ENCODE measurements at places on chromosomes 1 and 21.

- DNase-seq: peak; percentile 84
Observed at GRCh38 chr1:157968508-157968907, 24.9 kb upstream of the KIRREL1 start.

DNA sequence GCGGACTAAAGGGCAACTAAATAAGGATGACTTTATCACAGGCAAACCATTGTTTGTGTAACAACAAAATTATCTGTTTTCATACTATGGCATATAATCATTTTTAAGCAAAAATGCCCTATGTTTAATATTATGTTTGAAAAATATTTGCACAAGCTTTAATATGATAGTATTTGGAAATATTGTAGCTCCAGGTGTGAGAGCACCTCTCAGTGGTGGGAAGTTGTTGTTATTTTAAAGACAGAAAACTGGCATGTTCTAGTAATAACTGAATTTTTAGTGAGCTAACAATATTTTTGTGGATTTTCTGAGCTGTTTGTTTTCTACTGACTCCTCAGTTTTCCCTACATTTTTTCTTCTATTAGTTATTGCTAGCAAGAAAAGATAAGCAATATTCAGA, 578.8 kb downstream of the KCNT2 start:
- DNase-seq: no peak

GRCh38 chr1:58434607-58435006, 111.9 kb downstream of the OMA1 start:
- peak; percentile 59 for DNase-seq

GRCh38 chr1:168285971-168286927, 5.6 kb downstream of the TBX19 start:
- DNase-seq: no peak

DNA sequence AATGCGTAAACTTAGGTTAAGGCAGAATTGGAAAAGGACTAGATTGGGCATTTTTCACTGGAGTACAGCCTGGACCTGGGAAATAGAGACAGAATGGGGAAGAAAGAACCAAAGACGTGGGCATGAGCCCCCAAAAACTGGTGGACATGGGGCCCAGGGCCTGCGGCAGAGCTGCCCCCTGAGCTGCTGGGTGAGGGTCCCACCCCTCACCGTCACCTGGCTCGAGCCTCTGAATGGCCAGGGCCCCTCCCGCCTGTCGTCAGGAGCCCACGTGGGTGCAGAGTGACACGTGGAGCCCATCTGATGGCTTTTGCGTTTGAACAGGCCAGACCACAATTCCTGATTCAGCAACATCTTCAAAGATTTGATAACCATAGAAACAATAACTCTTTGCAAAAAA, 360.9 kb upstream of the VAMP3 start:
- DNase-seq: no peak

DNA sequence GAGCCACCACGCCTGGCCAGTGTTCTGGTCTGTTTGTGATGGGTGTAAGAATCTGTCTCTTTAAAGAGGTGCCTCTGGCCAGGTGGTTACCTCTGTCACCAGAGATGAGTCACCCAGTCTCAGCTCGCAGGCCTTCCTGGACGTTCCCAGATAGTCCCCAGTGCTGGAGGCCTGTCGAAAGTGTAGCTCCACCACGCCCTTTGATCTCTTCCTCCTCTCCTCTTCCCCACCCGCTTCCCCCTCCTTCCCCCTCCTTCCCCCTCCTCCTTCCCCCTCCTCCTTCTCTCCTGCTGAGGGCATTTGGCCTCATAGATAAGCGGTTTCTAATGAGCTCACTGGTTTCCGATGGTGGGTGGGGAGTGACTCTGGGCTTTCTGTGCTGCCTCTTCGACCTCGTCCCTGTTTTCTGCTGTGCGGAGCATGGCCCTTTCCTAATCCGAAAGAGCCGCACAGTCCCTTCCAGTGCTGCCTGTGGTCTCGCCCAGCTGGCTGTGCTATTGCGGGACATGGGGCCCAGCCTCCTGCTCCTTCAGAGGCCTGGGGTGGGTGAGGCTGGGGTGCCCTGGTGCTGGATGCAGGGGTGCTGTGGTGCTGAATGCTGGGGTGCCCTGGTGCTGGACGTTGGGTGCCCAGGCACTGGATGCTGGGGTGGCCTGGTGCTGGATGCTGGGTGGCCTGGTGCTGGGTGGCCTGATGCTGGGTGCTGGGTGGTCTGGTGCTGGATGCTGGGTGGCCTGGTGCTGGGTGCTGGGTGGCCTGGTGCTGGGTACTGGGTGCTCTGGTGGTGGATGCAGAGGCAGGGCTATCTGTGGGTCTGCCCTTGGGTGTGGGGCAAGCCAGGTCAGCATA, 19.2 kb downstream of the AGPAT3 start:
- DNase-seq: no peak

GRCh38 chr1:219312967-219313366, 139.3 kb downstream of the LYPLAL1 start:
- peak; percentile 91 for DNase-seq

GRCh38 chr1:61851849-61852669, 109.8 kb downstream of the PATJ start:
- DNase-seq: peak; percentile 77

DNA sequence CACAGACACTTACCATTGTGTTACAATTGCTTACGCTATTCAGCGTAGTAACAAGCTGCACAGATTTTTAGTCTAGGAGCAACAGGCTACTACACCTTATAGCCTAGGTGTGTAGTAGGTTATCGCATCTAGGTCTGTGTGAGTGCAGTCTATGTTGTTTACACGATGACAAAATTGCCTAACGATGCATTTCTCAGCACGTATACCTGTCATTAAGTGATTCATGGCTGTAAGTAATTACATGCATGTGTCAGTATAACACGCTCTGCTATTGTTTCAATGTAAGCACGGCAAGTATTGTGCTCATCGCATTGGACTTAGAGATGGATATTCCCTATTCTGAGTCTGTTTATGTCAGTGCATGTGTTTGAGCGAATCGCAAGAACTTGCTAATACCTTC, 15.7 kb upstream of the ZBTB18 start:
- no peak for DNase-seq

DNA sequence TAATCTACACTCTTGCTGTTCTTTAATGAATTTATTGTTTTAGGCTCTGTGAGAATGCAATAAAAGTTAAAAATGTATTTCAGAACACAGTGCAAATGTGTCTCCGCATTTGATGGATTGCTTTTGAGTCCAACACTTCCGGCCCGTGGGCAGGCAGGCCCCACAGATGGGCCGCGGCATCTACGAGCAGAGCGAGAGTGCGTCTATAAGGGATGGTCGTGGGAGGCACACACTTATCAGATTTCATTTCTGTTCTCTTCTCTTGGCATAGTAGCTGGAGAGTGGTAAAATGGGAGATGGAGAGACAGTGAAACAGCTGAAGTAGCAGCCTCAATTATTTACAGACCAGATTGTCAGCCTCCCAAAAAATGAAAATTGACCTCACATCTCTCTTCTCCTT, 134.2 kb downstream of the NAV1 start:
- DNase-seq: no peak

DNA sequence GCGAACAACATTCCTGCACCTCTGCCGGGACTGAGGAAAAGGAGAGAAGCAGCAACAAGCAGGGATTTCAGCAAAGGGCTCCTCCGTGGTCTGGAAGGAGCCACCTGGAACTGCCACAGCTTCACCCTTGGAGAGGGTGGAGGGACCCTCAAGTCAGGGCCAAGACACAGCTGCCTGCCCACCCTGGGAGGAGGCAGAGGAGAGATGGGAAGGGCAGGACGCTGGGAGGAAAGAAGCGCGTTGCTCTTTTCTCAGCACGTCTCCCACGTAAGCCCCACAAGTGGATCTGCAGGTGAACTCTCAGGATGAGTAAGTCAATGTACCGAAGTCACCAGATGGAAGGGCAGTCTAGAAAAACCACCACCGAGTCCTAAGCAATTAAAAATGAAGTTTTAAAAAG, 39.6 kb downstream of the SLC19A1 start:
- DNase-seq: no peak

DNA sequence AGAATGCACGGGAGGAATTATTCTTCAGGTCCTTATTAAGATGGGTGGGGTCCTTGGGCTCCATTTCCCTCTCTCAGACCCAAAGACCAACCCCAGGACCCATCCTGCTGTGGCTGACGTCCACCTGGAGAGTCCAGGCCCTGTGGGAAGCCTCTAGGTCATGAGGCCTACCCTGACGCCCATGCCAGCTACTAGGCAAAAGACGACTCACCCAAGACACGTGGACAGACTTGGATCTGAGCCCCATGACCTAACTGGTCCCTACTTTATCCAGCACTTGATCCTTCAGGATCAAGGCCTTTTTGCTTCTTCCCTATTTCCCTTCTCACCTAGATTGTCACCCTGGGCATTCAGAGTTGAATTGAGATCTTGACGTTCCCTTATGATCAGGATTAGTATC, 56.0 kb upstream of the CASZ1 start:
- DNase-seq: no peak

- DNase-seq: no peak
Observed at GRCh38 chr1:206004826-206005225, 1.6 kb upstream of the RAB7B start.

GRCh38 chr21:15183813-15184257, 119.0 kb upstream of the NRIP1 start:
- no peak for DNase-seq

- DNase-seq: no peak
Observed at GRCh38 chr1:40265919-40266318, 7.9 kb downstream of the ZMPSTE24 start.

DNA sequence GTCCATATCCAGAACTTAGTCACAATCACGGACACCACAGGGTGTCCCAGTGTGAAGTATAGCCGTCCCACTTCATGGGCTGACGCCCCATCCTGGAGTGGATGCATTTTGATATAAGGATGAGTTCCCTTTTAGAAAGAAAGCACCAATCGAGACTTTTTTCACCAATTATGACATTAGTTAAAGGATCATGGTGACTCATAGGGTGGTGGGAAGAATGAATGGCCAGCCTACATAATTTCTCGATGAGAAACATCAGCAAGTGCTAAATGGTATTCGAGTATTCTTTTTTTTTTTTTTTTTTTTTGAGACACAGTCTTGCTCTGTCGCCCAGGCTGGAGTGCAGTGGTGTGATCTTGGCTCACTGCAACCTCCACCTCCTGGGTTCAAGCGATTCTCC, 38.5 kb upstream of the USP1 start:
- peak; percentile 85 for DNase-seq

DNA sequence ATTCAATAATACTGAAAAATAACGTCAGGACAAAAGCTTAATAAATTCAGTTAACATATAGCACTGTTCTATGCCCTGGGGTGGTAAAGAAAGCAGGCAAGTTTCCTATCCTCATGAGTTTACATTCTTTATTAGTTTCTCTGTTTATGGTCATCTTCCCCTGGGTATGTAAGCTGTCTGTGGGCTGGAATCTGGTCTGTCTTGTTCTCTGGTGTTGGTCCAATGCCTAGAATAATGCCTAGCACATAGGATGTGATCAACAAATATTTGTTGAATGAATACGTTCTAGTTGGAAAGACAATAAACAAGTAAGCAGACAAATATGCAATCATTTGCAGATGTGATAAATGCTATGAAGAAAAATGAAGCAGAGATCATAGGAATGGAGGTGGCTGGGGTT, 7.2 kb upstream of the IGSF3 start:
- no peak for DNase-seq

DNA sequence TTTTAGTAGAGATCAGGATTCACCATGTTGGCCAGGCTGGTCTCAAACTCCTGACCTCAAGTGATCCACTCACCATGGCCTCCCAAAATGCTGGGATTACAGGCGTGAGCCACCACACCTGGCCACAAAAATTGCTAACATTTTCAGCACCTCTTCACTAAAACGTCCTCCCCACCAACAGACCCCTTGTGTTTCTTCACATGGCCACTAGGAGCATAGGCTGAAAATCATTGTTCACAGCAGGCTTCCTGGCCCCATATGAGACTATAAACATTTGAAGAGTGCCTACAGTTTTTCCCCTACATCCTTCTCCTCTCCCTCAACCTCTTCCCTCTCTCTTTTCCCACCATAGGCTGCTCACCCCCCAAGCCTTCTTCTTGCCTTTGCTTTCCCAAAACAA, 28.0 kb upstream of the SFPQ start:
- DNase-seq: peak; percentile 12

DNA sequence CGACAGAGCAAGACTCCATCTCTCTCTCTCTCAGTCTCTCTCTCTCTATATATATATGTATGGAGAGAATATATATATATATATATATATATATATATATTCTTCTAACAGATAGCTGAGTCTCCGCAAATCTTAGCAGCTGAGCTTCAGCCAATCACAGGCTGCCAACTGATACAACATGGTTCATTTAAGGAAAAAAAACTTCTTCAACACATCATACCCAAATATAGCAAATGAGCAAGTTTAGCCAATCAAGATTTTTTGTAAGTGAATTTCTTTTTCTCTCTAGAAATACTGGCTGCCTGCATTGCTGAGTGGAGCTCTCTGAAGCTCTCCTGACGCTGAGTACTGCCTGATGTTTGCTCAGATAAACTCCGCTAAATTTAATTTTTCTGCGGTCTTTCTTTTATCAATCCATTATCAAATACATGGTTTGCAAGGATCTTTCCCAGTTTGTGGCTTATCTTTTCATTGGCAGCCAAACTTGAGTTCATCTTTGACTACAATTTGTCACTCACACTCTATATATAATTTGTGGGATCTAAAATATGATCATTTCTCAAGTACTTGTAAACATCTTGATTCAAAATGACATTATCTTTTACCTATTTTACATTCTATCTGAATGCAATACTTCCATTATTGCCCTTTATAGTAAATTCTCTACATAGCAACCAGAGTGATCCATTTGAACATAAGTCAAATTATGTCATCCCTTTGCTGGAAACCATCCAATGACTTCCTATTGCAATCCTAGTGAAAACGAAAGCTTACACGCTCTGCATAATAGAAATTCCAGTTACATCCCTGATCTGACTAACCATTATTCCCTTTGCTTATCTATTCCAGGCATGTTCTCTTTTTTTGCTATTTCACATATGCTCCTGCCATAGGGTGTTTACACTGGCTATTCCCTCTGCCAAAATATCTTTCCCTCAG, 2131.7 kb downstream of the MRPL39 start:
- no peak for DNase-seq

- peak; percentile 6 for DNase-seq
Observed at GRCh38 chr1:89089962-89090361, 25.0 kb upstream of the GBP1 start.

DNA sequence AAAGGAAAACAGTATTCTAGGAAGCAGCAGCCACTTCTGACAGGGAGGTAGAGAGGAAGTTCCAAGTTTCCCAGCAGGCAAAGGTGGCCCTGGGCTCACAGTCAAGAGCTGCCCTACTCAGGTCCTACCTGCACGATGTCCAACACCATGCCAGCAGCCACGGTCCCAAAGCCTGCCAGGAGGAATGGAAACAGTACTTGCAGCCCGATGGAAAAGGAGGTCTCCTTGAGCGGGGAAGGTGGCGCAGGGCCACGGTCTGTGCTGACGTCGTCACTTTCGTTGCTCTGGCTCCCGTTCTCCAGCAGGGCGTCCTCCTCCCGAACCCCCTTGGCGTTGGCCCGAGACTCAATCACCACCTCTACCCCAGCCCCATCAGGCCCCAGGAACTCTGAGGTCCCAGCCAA, 3.1 kb downstream of the SLC41A1 start:
- no peak for DNase-seq

DNA sequence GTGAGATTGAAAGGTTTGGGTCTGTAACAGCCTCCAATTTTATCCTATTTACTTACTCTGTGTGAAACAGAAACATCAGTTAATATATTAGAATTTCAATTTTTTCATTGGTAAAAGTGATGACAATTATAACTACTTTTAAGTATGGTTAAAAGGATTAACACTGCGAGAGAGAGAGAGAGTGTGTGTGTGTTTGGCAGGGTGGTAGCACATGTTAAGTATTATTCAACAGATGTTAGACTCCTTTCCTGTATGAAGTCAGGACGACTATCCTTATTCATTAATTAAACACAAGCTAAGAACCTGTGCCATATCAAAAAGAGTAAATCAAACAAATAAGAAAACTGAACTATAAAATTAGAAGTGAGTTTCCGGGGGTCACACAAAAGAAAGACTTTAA, 662.5 kb downstream of the PLPP3 start:
- DNase-seq: no peak
